ENCODE measurements at places on chromosomes 2 and 18.

DNA sequence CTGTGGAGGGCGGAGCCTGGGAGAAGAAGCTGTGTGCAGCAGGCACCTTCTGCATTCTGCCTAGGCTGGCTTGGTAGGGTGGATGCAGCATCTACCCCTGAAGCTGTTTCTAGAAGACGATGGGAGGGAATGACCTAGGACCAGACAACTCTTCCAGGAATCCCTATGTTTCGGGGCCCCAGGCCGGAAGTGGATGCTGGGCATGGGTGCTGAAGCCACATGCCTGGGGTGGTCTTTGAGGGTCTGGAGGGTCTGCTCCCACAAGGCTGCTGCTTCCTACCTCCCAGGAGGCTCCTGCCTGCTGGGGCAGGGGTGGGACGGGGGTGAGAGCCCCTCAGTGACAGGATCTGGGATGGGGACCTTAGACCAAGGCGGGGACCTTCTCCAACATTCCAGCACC is 61.0 kb downstream of the CIB4 start:
- no peak for DNase-seq

- DNase-seq: no peak
These were observed 147.4 kb downstream of the SOX11 start for GRCh38 chr2:5839550-5839949.

- no peak for DNase-seq
These were observed 205.8 kb downstream of the ZNF385B start for GRCh38 chr2:179655627-179656026.

DNA sequence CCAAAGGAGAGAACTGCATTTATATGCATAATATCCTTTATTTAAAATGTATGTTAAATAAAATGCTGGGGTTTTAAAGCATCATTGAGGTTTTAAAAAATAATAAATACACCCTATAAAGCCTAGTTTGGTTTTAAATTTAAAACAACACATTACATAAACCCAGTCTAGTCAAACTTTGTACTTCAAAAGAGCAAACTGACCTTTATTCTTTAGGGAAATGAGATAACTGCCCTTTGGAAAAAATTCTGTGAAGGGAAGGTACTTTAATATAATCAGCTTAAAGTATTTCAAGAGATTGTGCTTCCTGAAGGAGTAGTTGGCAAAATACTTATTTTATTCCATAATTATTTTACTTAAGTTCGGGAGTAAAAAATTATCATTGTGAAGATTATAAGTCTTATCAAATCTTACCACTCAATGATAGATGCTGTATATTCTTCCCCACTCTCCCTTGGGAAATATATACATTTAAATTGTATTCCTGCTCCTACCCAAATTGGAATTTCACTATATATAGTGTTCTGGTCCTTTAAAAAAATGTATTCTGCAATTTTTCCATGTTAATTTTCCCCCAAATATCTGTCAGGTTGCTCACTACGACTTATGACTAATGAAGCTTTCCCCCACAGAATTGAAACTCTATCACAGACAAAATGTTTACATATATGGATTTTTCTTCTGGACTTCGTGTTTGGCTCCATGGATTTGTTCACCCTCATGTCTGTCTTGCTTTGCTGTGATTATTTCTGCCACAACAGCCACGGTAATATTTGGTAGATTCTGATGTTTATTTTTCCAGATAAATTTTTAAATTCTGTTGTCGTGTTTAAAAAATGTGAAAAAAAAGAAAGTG is 42.1 kb downstream of the ZC3H6 start:
- no peak for DNase-seq

DNA sequence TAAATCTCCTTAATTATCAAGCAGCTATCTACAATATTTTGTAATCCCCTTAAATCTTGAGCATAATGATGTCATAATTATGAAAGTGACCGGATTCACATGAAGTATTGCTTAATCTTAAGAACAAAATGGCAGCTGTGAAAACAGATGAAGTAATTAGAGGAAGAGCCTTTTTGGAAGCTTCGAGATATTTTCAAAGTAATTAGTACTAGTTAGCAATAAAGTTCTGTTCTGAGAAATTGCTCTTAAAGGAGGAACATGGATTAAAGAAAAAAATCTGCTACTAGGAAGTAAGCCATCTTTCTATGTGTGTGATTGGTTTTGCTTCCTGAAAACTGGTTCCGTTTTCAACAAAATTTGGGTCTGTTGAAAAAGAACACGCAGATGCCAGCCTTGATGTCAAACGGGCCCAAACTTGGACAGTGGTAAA is 18.3 kb downstream of the CLUL1 start:
- DNase-seq: no peak

- no peak for DNase-seq
These were observed 35.4 kb upstream of the TMEM182 start for GRCh38 chr2:102726128-102727087.

GRCh38 chr2:149579972-149580882 is 7.3 kb downstream of the MMADHC start:
- DNase-seq: no peak

DNA sequence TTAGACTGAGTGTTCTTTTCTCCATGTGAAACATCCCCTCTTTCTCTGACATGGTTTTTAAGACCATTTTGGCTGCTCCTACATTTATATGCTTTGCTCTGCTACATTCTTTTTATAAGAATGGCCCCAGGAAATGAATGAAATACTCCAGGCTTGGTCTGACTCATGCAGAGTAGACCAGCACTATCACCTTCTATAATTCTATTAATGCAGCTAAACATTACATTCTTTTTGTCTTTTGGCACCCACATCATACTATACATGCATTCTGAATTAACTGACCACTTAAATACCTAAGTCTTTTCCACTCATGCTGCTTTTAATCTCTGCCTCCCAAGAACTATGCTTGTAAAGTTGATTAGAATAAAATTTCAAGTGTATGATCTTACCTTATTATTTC is 94.1 kb downstream of the AAK1 start:
- DNase-seq: no peak

GRCh38 chr18:23143016-23143814 is 7.9 kb downstream of the CABLES1 start:
- DNase-seq: no peak

- no peak for DNase-seq
These were observed 947 bp downstream of the ZEB2 start for GRCh38 chr2:144518748-144519596.

- no peak for DNase-seq
These were observed 1238.0 kb upstream of the NRXN1 start for GRCh38 chr2:52269696-52270485.

DNA sequence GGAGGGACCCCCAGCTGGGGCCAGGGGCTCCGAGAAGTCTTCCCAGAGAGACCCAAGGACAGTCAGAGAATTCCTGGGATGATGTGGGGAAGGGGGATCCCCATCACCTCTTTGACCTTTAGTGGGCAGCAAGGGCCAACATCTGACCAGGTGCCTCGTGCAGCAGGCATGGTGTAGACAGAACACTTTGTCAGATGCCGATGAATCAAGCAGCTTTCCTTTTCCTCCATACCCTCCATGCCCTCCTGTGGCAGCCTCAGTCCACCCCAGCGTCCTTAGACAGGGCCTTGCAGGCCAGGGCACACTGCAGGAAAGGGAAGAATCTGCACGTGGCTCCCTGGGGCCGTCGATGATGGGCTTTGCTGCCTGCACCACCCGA is 26.3 kb downstream of the GPR55 start:
- no peak for DNase-seq

DNA sequence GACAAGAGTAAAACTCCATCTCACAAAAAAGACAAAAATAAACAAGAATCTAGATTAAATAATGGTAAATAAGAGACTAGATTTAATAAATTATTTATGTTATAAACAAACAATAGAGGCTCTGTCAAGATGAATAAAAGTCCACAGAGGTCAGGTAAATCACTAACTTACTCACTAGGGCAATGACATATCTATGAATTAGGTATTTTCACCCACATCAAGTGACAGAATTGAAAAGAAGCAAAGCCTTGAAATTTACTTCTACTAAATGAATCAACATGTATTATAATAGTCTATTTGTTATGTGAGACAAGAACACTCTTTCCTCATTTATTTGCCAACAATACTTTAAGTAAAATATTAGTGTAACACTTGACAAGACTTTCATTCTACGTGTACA is 41.7 kb downstream of the FBXO11 start:
- no peak for DNase-seq

DNA sequence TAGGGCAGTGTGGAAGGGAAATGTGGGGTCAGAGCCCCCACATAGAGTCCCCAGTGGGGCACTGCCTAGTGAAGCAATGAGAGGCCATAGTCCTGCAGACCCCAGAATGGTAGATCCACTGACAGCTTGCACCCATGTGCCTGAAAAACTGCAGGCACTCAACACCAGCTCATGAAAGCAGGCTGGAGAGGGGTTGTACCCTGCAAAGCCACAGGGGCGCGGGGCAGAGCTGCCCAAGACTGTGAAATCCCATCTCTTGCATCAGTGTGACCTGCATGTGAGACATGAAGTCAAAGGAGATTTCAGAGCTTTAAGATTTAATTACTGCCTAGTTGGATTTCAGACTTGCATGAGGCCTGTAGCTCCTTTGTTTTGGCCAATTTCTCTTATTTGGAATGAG is 224.0 kb downstream of the TXNL1 start:
- no peak for DNase-seq

GRCh38 chr2:223586261-223586660 is 15.9 kb downstream of the SCG2 start:
- no peak for DNase-seq

DNA sequence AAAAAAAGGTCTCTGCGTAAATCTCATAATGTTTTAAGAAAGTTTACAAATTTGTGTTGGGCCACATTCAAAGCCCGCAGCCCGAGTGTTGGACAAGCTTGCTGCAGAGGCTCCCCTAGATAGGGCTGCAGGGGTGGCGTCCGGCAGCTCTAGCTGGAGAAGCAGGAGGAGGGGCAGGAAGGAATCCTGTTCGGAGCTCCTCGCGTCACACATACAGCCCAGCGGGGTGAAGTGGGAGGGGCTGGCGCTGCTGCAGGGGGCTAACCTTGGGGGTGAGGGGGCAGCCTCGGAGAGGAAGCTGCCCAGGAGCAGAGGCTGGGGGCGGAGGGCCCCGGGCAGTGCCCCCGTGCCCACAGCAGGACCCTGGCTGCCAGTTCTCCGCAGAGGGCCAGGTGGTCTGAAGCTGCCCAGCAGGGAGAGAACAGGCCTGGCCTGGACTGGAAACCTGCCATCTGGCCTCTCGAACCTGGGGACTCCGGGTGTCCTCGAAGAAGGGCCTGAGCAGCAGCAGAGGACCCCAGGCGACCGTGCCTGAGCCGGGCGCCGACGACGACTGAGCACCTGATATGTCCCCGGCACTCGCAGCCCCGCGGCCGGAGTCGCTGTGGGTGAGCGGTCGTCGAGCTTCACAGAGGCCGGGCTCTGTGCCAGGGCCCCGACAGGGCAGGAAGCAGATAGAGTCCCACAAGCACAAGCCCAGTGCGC is 2.6 kb upstream of the GPR35 start:
- DNase-seq: peak; percentile 63

DNA sequence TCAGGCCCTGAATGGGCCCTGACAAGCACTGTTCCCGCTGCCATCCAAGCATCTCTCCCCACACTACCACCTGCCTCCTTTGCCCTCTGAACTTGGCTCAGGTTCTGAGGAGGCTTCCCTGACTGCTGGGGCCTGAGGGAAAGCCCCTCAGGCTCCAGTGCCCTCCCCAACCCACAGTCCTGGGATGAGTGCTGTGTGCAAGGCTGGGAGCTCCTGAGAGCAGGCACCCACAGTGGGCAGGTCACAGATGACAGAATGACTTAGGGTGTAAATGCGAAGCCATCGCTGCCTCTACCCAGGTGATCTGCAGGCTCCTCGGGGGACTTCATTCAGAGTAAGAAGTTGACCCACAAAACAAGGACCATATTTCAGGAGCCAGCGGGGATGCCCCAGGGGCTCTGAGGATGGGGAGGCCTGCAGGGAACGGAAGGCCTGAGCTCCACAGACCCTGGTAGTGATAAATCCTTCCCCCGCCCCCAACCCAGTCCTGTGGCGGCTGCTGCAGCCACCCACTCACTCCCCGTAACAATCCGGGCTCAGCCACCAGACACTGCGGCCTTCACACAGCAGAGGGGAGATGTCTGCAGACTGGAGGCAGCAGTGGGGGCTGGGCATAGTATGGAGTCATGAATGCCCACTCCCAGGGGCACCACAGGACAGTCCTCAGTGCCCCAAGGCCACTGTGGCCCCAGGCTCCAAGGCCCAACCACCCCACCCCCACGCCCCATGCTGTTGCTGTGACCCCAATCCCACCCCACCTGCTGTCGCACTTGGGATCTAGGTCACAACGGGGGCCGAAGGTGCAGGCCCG is 8.9 kb downstream of the BIN1 start:
- DNase-seq: no peak

DNA sequence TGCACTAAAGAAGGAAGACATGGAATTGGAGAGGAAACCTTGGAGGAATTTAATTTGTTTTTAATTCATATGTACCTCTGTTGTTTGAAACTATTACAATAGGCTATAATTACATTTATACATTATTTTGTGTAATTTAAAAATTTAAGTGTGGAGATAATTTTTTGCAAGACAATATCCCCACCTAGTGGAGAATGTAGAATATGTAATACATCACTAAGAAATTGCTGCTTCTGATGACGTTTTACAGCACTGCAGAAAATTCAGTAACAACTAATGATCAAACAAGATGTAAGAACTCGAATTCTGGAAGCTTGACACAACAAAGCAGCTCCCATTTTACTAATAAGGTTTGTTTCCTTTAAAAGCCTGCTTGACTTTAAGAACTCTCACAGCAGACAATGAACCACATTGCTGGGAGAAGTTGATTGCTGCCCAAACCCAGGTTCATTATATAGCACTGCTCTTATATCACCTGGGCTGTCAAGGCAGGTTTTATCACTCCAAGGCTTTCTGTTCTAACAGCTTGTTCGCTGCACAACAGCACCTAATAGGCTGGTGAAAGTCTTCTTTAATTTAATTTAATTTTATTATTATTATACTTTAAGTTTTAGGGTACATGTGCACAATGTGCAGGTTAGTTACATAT is 53.4 kb downstream of the THADA start:
- DNase-seq: peak; percentile 1

- no peak for DNase-seq
These were observed 45.0 kb downstream of the KCTD1 start for GRCh38 chr18:26503382-26503781.

DNA sequence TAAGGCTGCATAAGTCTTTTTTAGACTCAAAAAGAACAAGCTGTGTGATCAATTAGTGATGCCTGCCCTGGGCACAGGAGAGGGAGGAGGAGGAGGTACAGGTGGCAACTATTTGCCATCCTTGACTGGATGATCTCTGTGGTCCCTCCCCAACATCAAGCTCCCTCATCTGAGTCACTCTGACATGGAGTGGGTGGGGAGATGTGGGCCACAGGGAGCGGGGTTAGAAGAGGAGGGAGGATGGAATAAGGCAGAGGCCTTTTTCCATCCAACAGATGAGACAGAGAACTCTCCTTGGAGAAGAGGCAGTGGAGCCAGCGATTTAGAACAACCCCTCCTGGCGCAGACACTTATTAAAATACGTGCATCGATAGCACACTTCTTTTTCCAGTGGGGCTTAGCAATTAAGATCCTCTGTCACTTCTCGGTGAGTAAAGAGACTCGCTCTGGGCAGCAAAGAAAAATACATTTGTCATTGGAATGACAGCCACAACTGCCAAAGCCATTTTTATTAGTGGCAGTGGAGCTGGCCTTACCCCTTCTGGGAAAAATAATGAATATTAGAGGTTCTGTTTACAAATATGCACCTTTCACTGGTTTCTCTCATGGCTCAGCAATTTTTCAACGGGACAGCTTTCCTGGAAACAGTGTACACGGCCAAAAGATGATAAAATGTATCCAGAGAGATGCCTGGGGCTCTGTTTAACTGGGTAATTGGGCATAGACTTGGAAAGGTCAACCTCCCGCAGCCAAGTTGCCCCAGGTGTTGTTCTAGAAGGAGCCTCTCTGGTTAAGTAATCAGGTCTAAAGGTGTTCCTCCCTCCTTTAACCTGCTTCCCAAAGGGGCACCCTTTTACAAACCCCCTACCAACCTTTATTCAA is 238.4 kb upstream of the CXCR4 start:
- DNase-seq: no peak
